ELR (cell line): ENCODE measurements at places on chromosomes 1 and 21.

GRCh38 chr1:10050611-10051010, 17.9 kb downstream of the UBE4B start:
- no peak for DNase-seq

DNA sequence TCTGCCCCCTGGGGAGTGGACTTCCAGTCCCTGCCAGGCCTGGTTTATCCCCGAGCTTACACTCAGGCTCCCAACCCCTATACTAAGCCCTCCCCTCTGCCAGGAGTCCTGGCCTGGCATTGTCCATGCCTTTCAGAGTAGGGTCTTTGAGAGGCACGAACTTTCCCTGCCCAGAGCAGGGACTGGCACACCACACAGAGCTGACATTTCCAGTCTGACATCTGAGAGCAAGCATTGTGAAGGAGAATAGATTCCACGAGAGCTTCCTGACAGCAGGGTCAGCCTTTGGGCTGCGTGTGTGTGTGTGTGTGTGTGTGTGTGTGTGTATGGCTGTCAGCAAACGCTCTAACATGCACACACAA, 59.5 kb upstream of the LAPTM5 start:
- no peak for DNase-seq

GRCh38 chr1:35887508-35887907, 4.5 kb downstream of the AGO1 start:
- no peak for DNase-seq

GRCh38 chr1:23400324-23401114, 24.0 kb downstream of the TCEA3 start:
- DNase-seq, result no peak
